ENCODE measurements at places on chromosomes 2 and 18.
A peak's percentile ranks its signal among the peaks of the same experiment; 100 is the strongest.

DNA sequence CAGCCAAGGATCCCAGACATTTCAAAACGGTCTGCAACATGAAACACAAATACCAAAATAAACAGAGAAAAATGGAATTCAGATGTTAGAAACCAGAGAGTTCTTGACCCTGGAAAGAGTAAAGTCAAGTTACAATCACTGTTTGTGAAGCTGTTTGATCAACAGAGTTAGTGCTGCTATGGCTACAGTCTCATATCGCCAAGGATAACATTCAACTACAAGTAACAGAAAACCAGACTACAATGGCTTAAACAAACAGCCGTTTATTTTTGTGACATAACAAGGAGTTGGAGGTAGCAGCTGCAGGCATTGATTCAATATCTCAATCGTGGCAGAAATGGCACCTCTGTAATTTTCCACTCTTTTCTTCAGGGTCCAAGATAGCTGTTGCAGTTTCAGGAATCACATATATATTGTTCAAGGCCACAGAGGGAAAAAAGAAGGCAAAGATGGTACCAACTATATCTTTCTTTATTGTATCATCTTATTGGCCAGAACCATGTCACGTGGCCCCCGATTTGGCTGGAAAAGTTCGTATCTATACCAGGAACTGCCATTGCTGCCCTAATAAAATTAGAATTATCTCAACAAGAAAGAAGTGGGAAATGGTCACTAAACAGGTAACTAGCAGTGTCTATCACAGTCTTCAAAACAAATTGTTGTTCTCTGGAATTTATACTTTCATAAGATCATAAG lies 17.7 kb upstream of the HNRNPLL start:
- peak; percentile 1 for DNase-seq

DNA sequence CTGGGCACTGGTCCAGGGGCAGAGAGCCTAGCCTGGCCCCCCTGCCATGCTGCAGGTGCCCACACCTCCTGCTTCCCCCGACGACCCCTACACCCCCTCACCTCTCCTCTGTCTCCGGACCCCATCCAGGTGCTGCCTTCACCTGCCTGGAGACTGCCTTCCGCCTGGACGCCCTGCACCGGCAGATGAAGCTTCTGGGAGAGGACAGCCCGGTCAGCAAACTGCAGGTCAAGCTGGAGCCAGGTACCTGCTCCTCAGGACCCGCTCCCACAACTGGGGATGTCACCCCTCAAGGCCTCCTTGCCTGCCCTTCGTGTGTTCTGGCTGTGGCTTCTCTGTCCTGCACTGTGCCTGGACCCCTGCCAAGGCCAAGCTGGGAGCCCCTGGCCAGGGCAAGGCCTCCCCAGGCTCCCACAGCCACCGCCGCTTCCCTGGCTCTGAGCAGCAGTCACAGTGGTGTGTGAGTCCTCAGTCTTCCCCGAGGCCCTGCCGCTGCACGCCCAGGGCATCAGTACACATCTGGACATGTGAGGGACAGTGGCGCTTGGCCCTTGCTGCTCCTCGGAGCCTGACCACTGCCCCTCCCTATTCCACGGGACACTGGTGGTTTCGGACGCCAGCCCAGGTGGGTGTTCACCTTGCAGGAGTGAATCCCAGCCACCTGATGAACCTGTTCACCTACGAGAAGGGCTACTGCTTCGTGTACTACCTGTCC lies 6.3 kb downstream of the RNPEPL1 start:
- DNase-seq, result no peak

GRCh38 chr2:104969564-104969963 lies 68.3 kb upstream of the MRPS9 start:
- DNase-seq, result no peak

DNA sequence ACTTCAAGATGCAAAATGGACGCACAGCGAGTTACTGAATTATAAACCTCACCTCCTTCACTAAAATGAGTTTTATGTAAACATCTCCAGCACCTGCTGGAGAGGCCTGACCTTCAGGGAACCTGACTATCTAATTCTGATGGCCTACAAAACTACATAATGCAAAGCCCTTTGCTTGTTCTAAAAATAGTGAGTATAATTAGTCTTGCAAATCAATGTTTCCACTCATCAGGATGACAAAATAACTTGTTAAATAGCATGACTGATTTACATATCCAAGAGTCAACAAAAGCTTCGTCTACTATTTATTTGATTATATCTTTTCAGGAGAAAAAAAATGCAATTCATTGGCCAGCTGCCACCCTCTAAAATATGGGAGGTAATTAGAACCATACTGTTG lies 326.3 kb upstream of the MC4R start:
- no peak for DNase-seq

GRCh38 chr2:105803337-105803736 lies 58.6 kb downstream of the NCK2 start:
- no peak for DNase-seq

DNA sequence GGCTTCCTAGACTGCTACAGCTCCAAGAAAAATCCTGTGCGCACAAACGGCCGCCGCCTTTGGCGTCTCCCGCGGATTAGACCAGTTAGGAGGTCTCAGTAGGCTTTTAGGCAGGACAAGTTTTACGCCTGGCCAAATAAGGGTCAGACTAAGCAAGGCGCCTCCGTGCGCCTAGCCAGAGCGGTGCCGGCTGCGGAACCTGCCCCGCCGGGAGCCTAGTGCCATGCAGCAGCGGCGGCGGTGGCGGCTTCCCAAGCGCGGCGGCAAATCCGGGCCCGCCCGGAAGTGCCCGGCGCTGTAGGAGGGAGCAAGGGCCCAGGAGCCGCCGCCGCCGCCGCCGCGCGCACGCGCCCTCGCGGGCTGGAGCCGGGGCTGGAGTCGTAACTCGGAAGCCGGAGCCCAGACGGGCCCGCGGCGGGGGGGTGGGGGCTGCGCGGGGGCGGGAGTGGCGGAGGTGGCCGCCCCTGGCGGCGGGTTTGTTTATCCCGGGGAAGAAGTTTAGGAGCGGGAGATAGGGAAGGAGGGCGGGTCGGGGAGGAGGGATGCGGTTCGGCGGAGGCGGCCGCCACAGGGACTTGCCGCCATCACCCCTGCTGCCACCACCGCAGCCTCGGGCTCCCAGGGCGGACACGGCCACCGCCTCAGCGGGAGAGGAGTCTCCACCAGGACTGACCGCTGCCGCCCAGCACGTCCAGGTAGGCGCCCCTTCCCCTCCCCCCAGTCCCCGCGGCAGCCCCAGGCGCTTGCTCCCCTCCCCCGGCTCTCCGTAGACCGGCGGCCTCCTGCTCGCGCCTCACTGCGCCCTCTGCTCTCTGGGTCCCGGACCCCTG lies at the start of gene SPOPL:
SPOPL (plus strand) TSS at position 346 of the 830 bp plus-strand sequence. CDS start 48,447 bp downstream, outside the sequence.
- DNase-seq, result peak; percentile 95

GRCh38 chr2:148968776-148969319 lies 69.7 kb upstream of the LYPD6B start:
- DNase-seq, result no peak

- DNase-seq, result no peak
Measured at GRCh38 chr2:232955856-232956255, 57.2 kb downstream of the NGEF start.

- no peak for DNase-seq
Measured at GRCh38 chr2:169895294-169895985, 68.2 kb downstream of the UBR3 start.

DNA sequence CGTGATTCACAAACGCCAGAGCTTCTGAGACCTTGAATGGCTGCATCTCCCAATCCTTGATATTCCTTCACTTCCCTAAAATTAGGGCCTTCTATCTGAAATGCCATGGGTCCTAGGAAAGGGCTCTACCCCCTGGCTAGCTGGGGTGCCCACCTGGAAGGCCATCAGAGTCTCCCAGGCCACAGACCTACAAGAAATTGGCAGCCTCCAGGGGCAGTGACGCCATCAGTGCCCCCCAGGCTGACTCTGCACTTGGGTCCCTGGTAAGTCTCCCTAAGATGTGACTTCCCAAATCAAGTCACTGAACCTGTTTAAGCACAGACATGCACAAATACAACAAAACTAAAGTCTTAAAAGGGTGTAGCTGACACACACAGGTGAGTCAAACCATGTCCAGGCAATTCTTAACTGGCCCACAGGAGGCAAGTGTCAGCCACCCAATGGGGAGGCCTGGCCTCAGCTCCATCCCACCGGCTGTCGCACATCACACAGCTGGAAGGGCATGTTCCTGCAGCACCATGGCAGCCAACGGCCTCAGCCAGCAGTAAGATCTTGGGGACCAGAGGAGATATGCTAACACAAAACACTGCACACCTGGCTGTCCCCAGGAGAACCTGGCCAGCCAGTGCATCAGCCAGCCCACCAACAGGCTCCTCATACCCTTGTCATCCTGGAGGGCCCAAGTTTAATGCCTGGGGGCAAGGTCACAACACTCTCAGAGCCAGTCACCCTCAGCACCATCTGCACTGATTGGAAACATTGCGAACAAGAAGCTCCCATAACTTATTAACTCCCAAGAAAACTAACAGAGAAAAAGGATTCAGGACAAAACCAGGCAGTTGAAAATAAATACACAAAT lies 5.2 kb downstream of the PARD6G start:
- DNase-seq, result no peak

DNA sequence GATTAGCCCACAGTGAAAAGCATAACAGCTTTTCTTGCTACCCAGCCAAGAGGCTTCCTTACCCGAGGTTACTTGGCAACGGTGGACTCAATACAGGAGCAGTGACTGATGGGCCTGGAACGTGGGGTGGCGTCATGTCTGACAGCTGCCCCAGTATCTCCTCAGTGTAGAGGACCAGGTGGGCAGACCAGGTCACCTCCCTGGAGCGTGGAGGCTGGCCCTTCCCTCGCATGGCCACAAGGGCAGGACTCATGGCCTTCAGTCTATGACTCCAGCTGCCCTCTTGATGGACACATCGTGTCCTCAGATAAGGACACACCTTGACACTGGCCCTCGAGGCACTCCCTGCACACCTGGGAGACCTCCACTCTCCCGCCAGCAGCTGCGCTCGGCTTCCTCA lies 6.4 kb downstream of the ASPRV1 start:
- no peak for DNase-seq

GRCh38 chr2:45329045-45329677 lies 281.9 kb downstream of the SRBD1 start:
- no peak for DNase-seq

All from ecto neural progenitor cell (in vitro differentiated cells).